ENCODE measurements at places on chromosomes 7 and 10.

DNA sequence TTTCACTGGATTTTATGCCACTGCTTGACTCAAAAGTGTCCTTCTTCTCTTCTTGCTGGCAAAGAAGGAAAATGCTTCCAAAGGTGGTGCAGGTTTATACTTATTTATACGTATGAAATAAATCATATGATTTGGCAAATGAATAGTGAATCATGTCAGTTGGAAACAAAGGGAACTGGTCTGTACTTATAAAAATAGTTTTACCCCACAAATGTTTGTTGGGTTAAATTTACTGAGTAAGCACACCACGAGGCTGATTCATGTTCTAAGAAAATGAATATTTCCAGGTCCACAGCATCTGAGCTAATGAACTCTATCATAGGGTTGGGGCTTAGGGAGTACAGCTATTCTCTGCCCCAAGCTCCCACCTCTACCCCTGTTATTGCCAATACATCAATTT is 232.2 kb downstream of the TRIL start:
- no peaks in the 10 kb centered on the region for H3K27me3 ChIP-seq
- no peaks in the 10 kb centered on the region for H3K36me3 ChIP-seq
- H3K27ac ChIP-seq = no peak overlapping the region
- no peak for DNase-seq
- H3K4me3 ChIP-seq = no peak overlapping the region

GRCh38 chr7:112180223-112180622 is 26.0 kb downstream of the DOCK4 start:
- no peak overlapping the region for H3K4me3 ChIP-seq
- no peaks in the 10 kb centered on the region for H3K36me3 ChIP-seq
- DNase-seq = no peak
- H3K27ac ChIP-seq = no peak overlapping the region
- no peaks in the 10 kb centered on the region for H3K4me1 ChIP-seq

DNA sequence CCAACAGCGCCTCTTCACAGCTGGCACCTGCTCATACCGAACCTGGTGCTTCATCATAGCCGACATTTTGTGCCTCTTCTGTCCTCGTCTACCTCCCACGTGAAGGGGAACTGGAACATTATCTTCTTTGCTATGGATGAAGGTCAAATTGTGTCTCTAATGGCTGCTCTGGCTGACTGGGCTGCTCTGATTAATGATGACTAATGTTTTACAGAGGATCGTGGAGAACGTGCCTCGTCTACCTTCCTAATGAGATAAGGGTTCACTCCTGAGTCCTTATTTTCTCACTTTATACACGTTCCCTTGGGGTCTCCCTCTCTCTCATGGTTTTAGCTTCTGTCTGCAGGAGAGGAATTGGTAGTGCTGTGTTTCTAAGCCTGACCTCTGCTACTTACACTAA is 420.3 kb downstream of the PHTF2 start:
- no peak overlapping the region for H3K4me3 ChIP-seq
- DNase-seq = no peak
- no peaks in the 10 kb centered on the region for H3K27me3 ChIP-seq
- H3K4me1 ChIP-seq = no peaks in the 10 kb centered on the region
- H3K27ac ChIP-seq = no peak overlapping the region
- H3K36me3 ChIP-seq = no peaks in the 10 kb centered on the region

DNA sequence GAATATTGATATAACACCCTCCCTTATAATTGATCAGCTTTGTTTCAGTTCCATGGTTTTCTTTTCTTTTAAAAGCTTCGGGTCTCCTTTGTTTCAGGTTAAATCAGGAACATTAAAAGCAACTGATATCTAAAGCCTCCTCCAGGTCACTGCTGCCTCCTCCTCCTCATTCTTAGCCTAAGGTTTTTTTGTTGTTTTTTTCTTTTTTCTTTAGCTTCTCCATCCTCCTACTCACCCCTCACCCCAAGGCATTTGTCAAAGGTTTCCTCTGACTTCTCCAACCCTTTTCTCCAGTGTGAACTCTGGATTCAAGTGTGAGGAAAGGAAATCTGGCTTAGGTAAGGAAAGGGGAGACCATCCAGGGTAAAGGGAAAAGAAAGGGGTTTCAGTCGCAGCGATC is 420.2 kb upstream of the NFE2L3 start:
- H3K27me3 ChIP-seq = no peaks in the 10 kb centered on the region
- H3K27ac ChIP-seq = no peak overlapping the region
- no peak overlapping the region for H3K4me3 ChIP-seq

GRCh38 chr10:103720328-103720963 is 134.9 kb downstream of the SH3PXD2A start:
- no peaks in the 10 kb centered on the region for H3K36me3 ChIP-seq
- no peak overlapping the region for H3K4me3 ChIP-seq
- H3K27ac ChIP-seq = no peak overlapping the region
- no peaks in the 10 kb centered on the region for H3K27me3 ChIP-seq
- peaks cover 12% of the 10 kb centered on the region for H3K4me1 ChIP-seq
- DNase-seq = no peak

GRCh38 chr7:39399986-39400385 is 166.2 kb upstream of the YAE1 start:
- H3K27ac ChIP-seq = no peak overlapping the region
- no peaks in the 10 kb centered on the region for H3K36me3 ChIP-seq
- no peaks in the 10 kb centered on the region for H3K4me1 ChIP-seq
